CD8-positive, alpha-beta memory T cell (primary cell): ENCODE measurements at places on chromosomes 2 and 18. TPM values are rescaled to one million over a fixed set of nuclear protein-coding genes. Genes with fewer than 3 reads are reported as not detected.

FSIP2 gene
- not detected for total RNA-seq

SCN1A gene
- not detected for total RNA-seq

STARD6 gene
- total RNA-seq, result 0.46 TPM

FBXO41 gene
- total RNA-seq, result 25.6 TPM

UGT1A5 gene
- not detected for total RNA-seq

ANAPC1 gene
- 128 TPM for total RNA-seq

IL1RL2 gene
- 0.13 TPM for total RNA-seq

SAG gene
- not detected for total RNA-seq

BOLA3 gene
- 133 TPM for total RNA-seq

ABCG8 gene
- not detected for total RNA-seq

MGAT4A gene
- 66.8 TPM for total RNA-seq

ALLC gene
- total RNA-seq, result not detected

MAP3K19 gene
- total RNA-seq, result not detected

MTA3 gene
- 24.1 TPM for total RNA-seq
